Gastrocnemius medialis (tissue), 4 donors: ENCODE measurements at places on chromosomes 7 and 10. TPM values are rescaled to one million over a fixed set of nuclear protein-coding genes. Genes with fewer than 3 reads are reported as not detected.

DNA sequence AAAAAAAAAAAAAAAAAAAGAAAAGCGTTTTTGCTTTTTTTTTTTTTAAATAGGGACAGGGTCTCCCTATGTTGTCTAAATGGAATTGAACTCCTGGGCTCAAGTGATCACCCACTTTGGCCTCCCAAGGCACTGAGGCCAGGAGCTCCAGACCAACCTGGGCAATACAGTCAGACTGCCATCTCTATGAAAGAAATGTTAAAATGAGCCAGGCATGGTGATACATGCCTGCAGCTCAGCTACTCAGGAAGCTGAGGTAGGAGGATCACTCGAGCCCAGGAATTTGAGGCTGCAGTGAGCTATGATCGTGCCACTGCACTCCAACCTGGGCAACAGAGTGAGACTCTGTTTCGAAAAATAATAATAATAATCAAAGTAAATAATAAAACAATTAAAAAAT lies 16.5 kb upstream of the LMTK2 start:
- DNase-seq = no peak

GRCh38 chr10:75294518-75294865 lies 58.7 kb upstream of the COMTD1 start:
- DNase-seq = peak; percentile 11

DNA sequence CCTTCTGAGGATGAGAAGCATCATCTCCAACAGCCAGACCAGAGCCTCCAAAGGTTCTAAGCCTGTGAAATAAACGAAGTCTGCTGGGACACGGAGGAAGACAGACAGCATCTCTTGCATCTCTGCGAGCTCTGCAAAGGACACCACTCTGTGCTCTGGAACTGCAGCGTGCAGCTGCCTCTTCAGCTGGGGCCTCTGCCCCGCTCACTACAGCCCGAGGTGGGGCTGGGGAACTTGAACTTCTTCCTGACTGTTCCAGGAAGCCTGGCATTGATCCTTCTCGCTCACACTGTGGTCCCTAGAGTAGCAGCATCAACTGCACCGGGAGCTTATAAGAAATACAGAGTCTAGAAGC lies 163.3 kb downstream of the USP6NL start:
- DNase-seq = no peak

DNA sequence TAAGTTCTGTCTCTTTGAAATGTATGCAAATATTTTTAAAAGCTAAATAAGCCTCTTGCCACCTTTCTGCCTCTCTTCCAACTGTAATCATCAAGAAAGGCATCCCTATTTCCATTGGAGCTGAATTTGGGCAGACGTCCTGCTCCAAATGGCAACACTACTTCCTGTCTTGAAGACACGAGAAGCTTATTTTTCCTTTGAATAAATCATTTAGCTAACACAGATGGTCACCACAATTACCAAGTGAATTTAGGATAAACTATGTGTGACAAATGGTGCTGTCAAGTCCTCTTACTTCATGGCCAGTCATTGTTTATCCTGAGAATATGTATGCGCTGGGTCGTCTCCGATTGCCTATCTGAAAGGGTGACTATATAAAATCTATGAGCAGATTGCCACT lies 268.0 kb downstream of the ANKRD7 start:
- no peak for DNase-seq

GRCh38 chr10:4740471-4740870 lies 85.5 kb upstream of the AKR1E2 start:
- no peak for DNase-seq

DNA sequence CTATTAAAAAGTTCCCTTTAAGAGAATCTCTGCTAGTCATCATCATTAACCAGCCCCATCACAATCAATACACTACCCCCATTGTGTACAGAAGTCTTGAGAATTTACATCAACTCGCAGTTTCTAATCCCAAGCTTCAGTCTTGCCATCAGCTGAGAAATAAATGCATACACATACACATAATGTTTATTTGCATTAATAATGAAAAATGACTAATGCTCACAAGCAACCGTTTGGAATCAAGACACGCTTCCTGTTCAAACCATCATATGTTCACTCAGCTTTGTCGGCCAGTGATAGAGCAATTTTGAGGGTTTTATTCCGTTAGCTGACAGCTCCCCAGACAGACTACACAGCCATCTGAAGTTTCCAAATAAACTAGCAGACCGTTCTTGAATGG lies 287.1 kb downstream of the SFMBT2 start:
- no peak for DNase-seq

- DNase-seq = no peak
Observed at GRCh38 chr10:47079204-47079580, 168.0 kb downstream of the PTPN20 start.

DNA sequence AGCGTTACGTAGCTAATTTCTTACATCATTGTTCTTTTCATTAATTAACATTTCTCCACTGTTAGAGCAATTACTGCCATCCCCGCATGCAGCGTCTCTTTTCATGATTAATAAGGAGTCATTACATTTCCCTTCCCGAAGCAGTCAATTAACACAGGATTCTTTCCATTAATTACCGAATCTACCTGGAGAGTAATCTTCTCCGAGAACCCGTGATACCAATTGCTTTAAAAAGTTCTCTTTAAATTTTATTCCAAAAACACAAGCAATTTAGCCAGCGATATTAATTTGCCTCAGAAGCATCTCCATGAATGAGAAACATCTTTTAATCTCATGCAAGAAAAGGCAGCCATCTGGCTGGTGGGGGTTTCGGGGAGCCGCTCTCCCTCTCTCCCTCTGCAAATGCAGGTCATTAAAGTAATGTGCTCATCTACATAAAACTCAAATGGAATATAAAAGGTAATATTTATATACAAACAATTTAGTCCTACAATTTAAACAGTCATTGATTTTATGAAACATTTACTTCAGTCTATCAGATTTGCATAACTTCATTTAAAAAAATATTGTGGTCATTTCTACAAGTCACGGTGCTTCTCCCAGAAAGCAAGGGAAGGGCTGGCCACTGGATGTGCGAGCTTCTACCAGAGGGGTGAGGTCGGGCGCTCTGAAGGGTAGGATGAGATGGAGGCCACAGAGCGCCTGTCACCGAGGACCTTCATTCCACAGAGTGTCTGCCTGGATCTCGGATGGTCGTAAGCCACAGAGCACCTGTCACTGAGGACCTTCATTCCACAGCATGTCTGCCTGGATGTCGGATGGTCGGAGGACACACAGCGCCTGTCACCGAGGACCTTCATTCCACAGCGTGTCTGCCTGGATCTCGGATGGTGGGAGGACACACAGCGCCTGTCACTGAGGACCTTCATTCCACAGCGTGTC lies 145.0 kb downstream of the WDR37 start:
- DNase-seq = no peak

- no peak for DNase-seq
Observed at GRCh38 chr7:103989200-103989784, at the start of gene RELN. Gene RELN, minus strand, starts transcription at chr7:103989658. Its CDS starts 302 bp downstream, at chr7:103989356.

GRCh38 chr7:119640861-119641260 lies 632.1 kb upstream of the KCND2 start:
- DNase-seq = no peak

GRCh38 chr10:110456046-110456445 lies 41.7 kb upstream of the DUSP5 start:
- no peak for DNase-seq

DNA sequence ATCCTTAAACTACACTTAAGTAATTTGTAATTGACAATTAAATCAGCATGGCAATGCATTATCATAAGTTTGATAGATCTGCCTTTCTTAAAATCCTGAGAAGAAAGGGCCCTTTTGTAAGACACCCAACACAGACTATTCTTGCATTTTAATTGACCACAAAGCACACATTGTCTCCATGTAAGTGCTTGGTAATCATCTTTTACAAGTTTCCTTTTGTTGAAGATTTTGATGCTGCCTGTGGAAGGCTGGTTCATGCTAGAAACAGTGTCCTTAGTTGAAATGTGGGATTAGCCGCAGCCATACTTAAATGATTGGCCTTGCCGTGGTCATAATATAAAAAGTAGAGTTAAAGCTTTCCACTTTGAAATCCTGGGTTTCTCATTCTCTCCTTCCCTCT lies 32.3 kb upstream of the CELF2 start:
- no peak for DNase-seq

DNA sequence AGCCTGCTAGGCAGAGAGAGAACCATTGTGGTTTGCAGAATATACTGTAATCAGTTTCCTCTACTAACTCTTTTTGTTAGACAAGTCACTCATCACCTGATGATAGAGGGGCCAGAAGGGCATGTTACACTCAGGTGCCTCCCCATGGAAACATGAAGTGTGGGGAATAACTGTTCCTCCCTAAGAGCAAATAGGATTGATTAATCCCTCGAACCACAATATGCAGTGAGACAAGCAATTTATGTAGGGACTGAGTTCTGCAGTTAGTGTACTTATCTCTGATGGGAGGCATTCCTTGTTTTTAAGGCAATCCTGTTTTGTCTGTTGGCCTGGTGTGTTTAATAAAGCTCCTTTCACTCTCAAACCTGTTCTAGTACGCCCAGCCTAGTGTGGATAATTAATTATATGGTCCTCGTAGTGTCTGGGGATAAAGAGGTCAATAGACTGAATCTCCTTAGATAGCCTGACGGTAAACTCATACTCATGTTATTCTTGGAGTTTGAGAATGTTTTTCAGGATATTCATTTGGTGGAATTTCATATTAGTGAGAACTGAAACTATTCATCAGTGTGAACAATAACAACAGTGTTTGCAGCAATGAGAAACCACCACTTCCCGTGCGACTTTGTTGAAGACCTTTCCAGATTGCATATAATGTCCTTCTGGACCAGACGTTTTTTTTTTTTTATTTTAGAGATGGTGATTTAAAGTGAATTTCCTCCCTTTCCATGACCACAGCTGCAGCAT lies 344.8 kb upstream of the FZD8 start:
- no peak for DNase-seq

GRCh38 chr10:52455098-52455497 lies 141.0 kb downstream of the DKK1 start:
- DNase-seq = no peak

GRCh38 chr10:7027913-7028808 lies 382.7 kb downstream of the SFMBT2 start:
- no peak for DNase-seq

- no peak for DNase-seq
Observed at GRCh38 chr10:103055105-103055504, 137.0 kb downstream of the CNNM2 start.

NOS3 gene
- 3.5 TPM for total RNA-seq

IDI2 gene
- 128 TPM for total RNA-seq

DYNC1I1 gene
- total RNA-seq = 15.0 TPM
